ENCODE measurements at places on chromosomes 3 and 15. TPM values are rescaled to one million over a fixed set of nuclear protein-coding genes. Genes with fewer than 3 reads are reported as not detected.

The SEMA3F gene
- polyA plus RNA-seq: 20.3 TPM

DNA sequence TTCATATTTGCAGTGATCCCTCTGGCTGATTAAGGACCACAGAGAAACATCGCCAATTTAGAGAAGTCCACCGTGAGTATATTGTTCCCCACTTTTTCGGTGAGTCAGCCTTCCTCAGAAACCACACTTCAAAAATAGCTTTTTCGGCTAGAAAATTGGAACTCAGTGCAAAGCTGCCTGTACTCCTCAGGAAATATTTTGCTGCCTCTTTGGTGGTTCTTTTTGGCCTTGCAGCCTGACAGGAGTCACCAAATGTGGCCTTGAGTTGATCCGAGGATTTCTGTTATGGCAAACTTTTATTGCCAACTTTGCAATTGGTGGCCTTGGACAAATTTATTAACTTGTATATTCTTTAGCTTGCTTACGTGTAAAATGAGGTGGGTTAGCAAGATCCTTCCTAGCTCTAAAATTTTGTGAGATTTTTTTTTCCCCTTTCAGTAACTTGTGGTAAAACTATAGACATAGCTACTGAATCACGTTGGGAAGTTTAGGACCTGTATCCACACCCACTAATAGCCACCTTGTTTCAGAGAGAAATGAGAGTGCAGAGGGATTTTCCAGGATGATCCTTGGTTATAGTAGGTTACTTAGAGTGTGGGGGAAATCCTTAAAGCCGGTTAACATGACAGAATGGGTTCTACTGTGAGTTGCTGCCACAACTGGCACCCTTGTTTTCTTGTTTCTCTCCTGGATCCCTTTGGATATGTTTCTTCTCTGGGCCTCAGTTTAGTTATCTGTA is 9.9 kb downstream of the ARL6IP5 start:
- H3K36me3 ChIP-seq: no peaks in the 10 kb centered on the region
- DNase-seq: no peak
- no peaks in the 10 kb centered on the region for H3K4me1 ChIP-seq
- H3K4me3 ChIP-seq: no peak overlapping the region

DNA sequence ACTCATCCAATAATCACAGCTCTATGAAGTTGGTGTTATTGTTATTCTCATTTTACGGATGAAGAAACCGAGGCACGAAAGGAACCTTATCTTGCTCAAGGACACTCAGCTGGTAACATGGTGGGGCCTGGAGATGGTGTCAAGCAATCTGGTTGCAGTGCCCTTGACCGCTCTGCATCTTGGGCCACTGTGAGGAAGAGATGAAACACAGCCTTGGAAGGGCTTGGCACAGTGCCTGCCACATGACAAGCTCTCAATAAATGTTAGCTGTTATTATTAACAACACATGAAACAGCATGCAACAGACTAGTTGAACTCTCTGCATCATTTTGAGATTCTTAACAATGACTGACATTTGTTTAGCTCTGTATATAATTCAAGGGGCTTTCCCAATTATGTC is 10.1 kb upstream of the ITGA11 start:
- H3K4me1 ChIP-seq: no peaks in the 10 kb centered on the region
- DNase-seq: peak; percentile 11
- no peaks in the 10 kb centered on the region for H3K36me3 ChIP-seq
- no peaks in the 10 kb centered on the region for H3K27me3 ChIP-seq
- no peak overlapping the region for H3K4me3 ChIP-seq

DNA sequence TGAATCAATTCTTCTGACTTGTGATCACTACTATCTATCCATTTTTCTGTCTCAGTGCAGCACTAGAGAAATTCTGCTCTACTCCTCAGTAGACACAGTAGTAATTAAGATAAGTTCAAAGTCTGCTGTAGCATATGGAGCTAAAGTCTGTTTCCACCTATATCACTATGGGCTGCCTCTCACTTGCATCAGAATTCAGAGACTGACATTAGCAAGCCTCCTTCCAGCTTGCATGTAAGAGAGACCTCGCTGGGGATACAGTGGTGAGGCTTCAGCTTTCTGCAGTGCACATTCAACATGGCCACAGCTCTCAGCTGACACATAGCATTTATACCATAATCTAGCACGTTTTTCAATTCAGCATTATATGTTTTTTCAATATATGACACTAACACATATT is 217.0 kb downstream of the PLOD2 start:
- no peak overlapping the region for H3K27ac ChIP-seq
- DNase-seq: no peak
- no peaks in the 10 kb centered on the region for H3K27me3 ChIP-seq
- H3K4me3 ChIP-seq: no peak overlapping the region
- H3K36me3 ChIP-seq: no peaks in the 10 kb centered on the region
- no peaks in the 10 kb centered on the region for H3K4me1 ChIP-seq

The SUSD5 gene
- polyA plus RNA-seq: 0.92 TPM

The CCR1 gene
- polyA plus RNA-seq: not detected

Measured in H1 (cell line).